ENCODE measurements at places on chromosomes 4 and X. TPM values are rescaled to one million over a fixed set of nuclear protein-coding genes. Genes with fewer than 3 reads are reported as not detected.

DNA sequence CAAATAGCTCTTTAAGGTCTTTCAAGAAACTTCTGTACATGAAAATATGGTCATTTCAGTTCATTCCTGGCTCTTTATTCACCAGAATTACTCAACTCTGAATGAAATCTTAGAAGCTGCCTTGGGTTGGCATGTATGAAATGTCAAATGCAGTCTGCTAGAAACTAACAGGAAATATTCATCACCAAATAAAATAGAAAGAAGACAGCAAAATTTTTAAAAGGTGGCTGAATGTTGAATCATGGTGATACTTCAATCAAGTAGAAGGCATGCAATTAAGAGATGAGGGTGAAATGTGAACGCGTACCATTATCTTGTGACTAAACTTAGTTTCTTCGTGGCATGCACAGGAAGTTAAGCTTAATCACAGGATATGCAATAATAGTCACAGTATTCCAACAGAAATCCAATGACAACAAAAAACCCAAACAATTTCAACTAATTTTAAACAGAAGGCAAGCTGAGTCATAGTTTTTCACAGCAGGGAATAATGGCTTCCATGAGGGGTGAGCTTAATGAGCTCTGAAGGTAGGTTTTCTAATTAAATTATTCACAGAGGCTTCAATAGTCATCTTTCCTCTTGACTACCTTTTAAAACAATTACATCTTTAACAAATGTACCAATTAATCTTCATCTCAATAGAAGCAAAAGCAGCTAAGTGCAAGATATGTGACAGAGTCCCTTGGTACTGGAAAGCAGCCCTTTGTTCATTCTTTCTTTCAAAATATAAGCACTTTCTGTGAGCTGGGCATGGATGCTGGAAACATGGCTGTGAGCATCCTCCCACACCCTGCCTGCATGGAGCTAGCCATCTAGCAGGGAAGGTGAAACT, 44.5 kb downstream of the SCFD2 start:
- no peak for DNase-seq

DNA sequence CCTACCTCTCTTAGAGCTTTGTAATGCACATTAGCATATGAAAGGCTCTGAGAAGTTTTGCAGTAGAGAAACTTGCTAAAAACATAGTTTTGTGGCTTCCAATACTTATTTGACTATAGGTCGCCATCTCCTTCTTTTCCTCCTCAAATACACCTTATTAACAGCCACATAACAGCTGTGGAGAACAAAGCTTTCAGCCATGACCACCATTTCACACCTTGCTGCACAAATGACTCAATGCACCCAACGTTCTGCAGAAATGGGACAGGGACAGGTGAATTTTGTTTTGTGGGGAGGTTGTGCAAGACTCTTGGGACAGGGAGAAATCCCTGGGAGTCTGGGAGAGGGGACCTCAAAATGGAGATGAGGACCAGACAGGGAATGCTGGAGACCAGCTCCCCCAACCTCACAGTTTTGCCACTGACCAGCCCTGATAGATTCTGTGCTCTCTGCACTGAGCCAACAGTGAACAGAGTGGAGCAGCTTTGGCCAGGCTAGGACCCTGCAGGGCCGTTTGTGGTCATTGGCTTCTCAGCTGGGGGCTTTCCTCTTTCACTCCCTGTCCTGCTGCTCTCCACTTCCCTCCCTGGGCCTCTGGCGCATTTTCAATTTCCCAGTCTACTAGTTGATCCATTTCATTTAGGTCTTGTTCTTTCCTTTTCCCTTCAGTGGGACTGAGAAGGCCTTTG, 16.6 kb downstream of the FRMPD3 start:
- DNase-seq = no peak

The CXCR3 gene
- 0.54 TPM for total RNA-seq

DNA sequence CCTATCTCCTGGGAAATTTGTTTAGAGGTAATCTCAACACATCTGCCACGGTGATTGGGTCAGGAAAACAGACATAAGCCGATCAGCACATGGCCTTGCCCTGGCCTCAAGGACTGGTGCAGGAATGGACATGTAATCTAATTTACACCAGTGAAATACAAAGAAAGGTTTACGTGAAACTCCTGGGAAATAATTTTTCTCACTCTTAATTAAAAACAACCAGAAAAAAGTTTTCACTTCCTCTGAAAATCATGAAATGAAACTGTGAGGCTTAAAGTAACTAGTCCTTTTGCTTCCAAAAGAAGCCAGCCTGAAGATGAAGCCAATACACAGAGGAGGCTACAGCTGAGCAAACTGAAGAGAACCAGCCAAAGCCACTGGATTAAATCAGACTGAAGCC, 154.1 kb upstream of the FAM241A start:
- no peak for DNase-seq

DNA sequence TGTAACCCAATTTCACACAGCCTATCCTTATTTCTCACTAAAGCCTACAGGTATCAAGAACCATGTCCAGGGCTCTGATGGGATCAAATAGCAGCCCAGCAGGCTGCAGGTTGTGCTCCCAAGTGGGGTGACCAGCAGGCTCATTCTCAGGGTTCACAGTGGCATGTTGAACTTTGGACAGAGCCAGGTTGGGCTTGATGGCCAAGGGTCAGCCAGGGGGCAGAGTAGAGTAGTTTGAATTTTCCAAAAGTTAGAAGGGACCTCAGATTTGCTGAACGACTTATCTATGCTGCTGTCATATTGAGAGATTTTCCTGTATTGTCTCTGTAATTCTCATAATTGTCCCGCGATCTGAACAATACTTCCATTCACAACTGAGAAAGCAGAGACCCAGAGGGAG, 310.8 kb upstream of the BOD1L1 start:
- DNase-seq = no peak

- DNase-seq = no peak
These were observed 452.2 kb downstream of the PCDH11X start for GRCh38 chrX:92231391-92231790.

- no peak for DNase-seq
These were observed 240.4 kb upstream of the AFF2 start for GRCh38 chrX:148259990-148260389.

- no peak for DNase-seq
These were observed 539.2 kb downstream of the GALNTL6 start for GRCh38 chr4:172352356-172352755.

GRCh38 chr4:139392797-139393196, 61.1 kb upstream of the RAB33B start:
- DNase-seq = no peak

GRCh38 chr4:31169846-31170245, 449.7 kb downstream of the PCDH7 start:
- no peak for DNase-seq

DNA sequence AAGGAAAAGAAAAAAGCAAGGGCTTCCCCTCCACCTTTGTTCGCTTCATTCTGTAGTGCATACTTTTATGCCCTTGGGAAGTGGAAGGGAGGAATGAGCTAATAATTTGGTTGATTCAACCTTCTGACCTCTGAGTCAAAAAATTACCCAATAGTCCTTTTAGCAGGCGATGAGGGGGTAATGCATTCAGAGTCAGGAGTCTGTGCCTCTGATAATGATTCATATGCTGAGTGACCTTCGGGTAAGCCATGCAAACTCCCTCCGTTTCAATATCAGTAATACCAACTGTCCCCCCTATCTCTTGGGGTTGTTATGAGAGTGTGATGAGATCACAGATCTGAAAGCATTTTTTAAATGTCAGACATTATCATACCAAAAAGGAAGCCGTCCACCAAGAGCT, 41.6 kb upstream of the ACSL4 start:
- DNase-seq = no peak

DNA sequence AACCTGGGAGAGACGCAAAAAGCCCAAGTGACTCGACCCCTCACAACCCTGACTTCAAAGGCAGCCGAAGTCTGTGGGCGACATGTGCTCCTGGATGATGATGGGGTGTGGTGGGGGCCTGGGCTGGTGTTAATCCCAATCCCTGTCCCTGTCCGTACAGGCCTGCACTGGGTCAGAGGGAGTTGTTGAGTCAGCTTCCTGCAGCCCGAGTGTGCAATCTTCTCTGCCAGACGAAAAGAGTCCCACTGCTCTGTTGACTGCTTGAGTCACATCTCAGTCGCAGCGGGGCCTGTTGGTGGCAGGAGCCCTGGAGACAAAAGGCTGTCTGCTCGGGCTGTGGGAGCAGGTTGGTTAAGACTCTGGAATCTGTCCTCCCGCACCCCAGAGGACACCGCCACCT, 10.3 kb downstream of the FAM3A start:
- DNase-seq = no peak

GRCh38 chr4:77104791-77105540, 29.2 kb upstream of the CCNI start:
- no peak for DNase-seq

GRCh38 chrX:10507876-10508275, 112.5 kb downstream of the MID1 start:
- DNase-seq = no peak

- no peak for DNase-seq
These were observed 37.3 kb upstream of the GK2 start for GRCh38 chr4:79445371-79445781.

The PPEF2 gene
- not detected for total RNA-seq

- no peak for DNase-seq
These were observed 220.2 kb upstream of the PRPS2 start for GRCh38 chrX:12570859-12571501.

DNA sequence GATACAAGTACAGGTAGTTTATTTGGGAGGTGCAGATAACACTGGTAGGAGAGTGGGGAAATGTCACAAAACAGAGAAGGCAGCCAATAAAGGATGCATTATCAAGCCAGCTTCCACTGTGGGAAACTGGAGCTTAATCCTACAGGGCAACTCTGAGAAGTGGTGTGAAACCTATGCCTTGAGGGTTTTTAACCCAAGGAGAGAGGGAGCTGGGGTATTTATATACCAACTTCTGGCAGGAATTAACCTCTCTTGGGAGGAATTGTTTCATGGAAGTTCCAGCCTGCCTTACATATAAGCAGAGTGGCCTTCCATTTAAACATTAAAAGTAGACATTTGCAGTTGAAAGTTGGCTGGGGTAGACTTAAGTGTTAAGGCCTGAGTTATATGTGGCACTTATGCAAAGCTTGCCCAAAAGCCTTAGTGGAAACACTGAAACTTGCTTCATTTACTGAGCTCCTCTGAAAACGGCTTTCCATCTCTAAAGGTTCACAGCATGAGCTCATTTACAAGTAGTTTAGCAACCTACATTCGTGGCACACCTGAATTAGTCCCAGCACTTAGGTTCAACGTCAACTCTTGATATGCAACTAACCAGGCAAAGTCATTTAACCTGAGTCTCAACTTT, 19.2 kb downstream of the MAGEB17 start:
- no peak for DNase-seq

The SCARB2 gene
- total RNA-seq = 181 TPM

GRCh38 chr4:96429657-96430056, 589.8 kb downstream of the PDHA2 start:
- no peak for DNase-seq

DNA sequence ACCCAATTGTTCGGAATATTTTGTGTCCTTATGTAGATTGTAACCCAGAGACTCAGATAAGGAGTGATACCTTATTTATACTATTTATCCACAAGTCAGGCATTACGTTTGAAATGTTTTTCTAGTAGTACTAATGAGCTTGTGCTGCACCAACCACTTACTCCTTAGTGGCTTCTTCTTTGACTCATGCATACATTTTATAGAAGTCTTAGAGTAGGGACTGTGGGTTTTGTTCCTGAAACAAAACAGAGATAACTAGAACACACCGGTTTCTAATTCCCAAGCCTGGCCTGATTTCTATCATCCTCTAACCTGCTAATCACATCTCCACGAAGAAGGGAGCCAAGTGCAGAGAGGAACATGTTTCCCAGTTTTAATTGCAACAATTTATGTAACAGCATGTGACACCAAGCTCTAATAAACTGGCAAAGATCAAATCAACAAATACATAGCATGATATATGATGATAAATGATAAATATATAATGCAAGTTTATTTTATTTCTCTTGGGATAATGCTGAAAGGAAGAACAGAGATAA, 32.3 kb downstream of the MGARP start:
- DNase-seq = no peak

The CRMP1 gene
- 71.2 TPM for total RNA-seq

The ADH1B gene
- total RNA-seq = not detected

DNA sequence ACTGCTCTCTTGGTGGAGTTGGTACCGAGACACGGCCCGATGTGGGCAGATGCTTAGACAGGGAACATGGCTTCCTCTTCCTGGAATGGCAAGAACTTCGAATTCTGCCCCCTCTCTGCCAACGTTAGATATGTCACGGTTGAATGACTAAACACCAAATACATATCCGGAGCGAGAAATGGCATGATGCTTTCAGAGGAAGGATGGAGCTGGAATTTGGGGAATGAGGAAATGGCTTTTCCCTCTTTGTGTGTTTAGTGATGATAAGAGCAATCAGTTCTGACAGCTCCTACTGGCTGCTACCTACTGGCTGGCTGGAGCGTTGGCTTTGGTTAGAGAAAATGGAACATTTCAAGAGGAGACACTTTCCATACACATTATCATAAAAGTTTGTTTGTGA, 140.0 kb downstream of the DHRSX start:
- peak; percentile 23 for DNase-seq

GRCh38 chr4:107366900-107367299, 330.8 kb upstream of the DKK2 start:
- DNase-seq = no peak

DNA sequence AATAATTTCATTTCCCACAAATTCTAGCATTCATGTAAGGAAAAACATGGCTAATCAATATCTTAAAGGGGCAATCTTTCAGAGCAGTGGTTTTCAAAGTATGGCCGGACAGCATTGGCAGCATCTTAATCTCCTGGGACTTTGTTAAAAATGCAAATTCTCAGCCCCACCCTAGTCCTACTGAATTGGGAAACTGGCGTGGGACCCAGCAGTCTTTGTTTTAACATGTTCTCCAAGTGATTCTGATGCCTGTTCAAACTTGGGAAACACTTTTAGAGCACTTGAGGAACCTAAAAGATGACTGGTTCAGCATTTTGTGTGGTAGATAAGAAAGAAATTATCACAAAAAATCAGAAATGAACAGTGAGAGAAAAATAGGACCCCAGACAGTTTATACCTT, 65.7 kb downstream of the ZFX start:
- DNase-seq = no peak

The ADGRL3 gene
- total RNA-seq = 44.8 TPM

The TKTL2 gene
- total RNA-seq = not detected

GRCh38 chr4:28146191-28146590, 1285.5 kb downstream of the STIM2 start:
- DNase-seq = no peak

The PLXNA3 gene
- 54.5 TPM for total RNA-seq
